ENCODE measurements at places on chromosomes 16 and 17.

DNA sequence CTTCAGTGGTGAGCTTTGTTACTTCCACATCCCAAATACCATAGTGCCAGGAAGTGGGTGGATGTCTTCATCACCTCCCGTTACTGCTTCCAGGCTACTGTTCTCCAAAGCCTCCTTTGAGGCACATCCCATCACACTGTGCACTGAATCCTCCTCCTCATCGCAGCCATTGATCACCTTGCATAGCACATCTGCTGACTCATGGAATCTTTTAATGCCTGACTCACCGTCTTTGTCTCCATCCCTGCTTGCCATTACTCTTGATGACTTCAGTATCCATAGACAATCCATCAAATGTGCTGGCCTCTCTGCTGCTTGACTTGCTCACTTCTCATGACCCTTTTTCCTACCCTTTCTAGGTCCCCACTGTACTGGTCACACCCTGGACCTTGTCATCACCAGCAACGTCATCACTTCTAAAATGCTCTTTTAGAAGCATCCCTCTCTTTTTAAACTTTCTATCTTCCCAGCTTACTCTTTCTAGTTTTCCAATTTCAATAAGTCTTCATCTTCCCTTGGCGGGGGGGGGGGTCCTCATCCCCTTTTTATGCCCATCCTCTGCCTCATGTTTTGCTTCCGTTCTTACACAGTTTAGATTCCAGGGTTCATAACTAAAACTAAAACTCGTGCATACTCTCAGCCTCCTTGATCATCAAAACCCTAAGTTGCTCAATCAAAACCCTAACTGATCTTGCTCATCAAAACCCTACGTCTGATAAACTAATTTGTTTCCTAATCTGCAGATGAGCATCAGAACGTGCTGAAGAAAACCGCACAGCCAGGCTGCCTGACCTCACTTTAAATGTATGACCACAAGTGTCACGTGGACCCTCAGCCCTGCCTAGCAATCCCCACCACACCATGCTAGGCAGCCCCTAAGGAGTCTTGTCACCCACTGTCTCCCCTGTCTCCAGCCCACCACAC is 289.7 kb upstream of the ZFHX3 start:
- no peak for DNase-seq

- DNase-seq, result no peak
Measured at GRCh38 chr17:1522626-1523025, 6.2 kb upstream of the INPP5K start.

DNA sequence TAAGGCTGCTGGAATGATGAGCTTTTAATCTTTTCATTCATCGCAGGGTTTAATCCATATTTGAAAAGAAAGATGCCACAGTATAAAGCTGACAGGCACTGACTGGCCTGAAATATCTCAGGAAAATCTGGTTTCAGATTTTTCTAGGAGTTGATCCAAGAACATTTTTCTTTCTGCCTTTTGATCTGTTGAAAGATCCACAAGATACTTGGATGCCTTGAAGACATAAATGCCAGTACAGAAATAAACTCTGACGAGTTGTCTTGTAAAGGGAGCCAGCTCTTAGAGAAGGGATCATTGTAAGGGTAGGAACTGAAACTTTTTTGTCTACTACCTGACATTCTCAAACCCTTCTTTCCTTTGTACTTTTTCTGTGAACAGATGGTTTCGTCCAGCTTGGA is 25.4 kb upstream of the KRT20 start:
- DNase-seq, result peak; percentile 77

DNA sequence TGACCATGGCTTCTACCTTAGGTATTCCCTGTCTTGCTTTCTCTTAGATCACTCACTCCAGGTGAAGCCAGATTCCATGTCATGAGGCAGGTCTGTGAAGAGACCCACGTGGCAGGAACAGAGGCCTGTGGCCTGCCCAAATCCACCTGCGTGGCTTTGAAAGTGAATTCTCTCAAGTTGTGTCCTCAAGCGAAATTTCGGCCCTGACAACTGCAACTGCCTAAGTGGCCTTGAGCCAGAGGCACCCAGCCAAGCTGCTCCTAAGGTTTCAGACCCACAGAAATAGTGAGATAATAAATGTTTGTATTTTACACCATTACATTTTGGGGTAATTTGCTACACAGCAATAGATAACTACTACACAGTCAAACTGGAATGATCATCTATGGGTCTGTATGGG is 497.9 kb downstream of the XYLT1 start:
- DNase-seq, result no peak

DNA sequence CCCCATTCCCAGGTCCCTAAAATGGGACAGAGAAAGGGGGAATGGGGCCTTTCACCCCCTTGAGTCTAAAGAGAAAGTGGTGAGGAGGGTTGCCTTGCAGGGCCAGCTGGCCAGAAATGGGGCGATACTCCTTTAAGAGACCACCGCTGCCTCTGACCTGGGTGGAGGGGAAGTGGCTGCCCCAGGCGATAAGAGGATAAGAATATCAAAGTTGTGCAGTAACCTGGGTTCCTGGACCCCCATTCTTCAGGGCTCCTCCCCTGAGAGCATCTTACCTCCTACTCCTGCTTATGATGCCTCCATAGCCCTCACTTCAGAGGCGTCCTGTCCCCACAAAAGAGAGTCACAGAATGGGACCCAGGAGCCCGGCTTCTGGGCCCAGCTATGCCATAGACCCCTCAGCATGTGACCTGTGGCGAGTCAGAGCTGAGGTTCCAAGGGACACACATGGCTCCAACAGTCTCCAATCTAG is 5.2 kb upstream of the TSPOAP1 start:
- no peak for DNase-seq

GRCh38 chr17:36048066-36048465 is 16.0 kb upstream of the CCL18 start:
- DNase-seq, result no peak

- no peak for DNase-seq
Measured at GRCh38 chr17:61466246-61466645, 14.0 kb downstream of the TBX4 start.

DNA sequence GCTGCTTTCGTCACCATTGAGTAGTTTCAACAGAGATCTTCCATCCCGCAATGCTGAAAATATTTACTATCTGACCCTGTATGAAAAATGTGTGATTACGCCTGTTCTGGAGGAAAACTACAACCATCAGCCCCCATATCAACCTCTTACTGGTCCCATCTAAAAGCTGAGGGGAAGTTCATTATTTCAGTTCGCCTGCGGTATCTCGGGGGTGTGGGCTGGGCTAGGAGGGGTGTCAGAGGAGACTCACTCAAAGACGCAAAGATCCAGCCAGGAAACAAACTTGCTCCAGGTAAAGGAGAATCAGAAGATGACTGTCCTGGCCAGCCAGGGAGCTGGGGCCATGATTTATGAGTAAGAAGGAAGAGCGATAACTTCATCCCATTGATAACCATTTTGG is 13.7 kb downstream of the CACNG1 start:
- no peak for DNase-seq

GRCh38 chr16:47377154-47377553 is 83.7 kb downstream of the ITFG1 start:
- DNase-seq, result peak; percentile 29

- no peak for DNase-seq
Measured at GRCh38 chr16:48413272-48413671, 28.1 kb upstream of the SIAH1 start.

GRCh38 chr17:69773081-69773480 is 301.9 kb upstream of the KCNJ16 start:
- peak; percentile 57 for DNase-seq

GRCh38 chr16:10312008-10312407 is 73.9 kb upstream of the ATF7IP2 start:
- no peak for DNase-seq

DNA sequence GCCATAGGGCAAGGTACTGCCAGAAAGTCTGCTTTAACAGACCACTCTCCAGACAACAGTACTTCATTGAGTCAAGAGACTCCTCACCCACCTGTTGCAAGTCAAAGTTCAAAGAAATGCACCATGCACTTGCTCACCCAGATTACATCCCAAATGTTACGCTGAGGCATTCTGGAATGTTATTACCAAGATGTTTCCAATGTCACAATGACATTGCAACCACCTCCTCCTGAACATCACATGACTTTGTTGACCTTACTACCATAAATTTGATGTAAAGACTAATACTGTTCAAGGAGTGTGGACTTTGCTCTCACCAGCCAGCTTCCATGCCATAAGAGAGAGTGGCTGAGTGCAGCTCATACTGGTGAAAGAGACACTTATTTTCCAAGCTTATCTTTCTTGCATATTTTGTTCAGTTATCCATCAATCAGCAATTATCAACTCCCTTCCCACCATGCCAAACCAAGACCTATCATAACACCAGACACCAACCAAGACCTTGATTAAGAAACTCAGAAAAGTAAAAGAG is 58.5 kb upstream of the BCAR1 start:
- no peak for DNase-seq

DNA sequence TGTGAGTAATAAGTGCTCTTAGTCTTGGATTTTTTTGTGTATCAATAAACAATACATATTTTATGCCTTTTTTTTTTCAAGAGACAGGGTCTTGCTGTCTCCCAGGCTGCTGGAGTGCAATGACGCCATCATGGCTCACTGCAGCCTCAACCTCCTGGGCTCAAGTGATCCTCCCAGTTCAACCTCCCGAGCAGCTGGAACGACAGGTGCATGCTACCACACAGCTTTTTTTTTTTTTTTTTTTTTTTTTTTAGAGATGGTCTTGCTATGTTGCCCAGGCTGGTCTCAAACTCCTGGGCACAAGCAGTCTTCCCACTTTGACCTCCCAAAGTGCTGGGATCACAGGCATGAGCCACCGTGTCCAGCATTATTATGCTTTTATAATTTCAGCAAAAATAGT is 13.0 kb downstream of the ACSF2 start:
- no peak for DNase-seq

DNA sequence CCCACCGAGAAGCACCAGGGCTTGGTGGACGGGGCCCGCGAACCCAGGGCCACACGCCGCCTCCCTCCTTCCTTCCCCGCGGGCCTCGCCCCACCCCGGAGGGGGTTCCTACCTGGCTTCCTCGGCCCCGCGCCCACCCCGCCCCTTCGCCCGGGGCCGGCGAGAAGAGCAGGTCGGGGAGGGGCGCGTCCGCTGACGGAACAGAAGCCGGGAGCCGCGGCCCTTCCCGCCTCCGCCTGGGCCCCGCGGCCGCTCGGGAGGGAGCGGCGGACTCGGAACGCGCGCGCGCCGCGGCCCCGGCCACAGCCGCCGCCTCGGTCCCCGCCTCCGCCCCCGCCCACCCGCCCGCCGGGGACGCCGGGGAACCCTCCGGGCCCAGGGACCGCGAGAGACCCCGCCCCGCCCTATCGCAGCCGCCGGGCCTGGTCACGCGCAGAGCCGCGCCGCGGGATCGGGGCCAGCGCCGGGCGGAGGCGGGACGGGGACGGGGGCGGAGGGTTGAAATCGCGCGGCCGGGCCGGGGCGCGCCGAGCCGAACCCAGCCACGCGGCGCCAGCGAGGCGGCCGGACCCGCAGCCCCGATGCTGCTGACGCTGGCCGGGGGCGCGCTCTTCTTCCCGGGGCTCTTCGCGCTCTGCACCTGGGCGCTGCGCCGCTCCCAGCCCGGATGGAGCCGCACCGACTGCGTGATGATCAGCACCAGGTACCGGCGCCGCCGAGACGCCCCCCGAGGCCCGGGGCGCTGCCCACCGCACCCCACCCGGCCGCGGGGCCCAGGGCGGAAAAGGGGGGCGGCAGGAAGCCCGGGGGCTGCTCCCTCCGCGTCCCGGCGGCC is at the start of gene TLCD3A:
Gene TLCD3A, plus strand, starts transcription at position 530 of the 835 bp plus-strand sequence. Its CDS starts 52 bp downstream, at position 582.
- DNase-seq, result peak; percentile 50

DNA sequence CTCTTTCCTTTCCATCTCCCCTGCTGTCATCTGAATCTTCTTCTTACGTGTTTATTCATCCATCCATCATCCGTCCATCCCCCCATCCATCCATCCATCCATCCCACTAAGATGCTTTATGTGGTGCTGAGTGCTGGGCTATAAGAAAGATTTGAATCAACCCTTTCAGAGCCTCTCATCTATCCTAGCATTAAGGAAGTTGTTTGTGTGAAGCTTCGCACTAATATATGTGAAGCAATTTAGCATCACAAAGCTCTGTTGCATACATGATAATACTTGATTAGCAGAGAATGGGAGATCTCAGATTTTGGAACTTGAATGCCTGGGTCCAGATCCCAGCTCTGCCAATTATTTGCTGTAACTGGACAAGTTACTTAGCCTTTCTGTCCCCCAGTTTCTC is 255.7 kb downstream of the SHISA9 start:
- no peak for DNase-seq

- no peak for DNase-seq
Measured at GRCh38 chr17:79532107-79532790, 78.6 kb downstream of the RBFOX3 start.

GRCh38 chr17:74603037-74603635 is 11.1 kb upstream of the CD300LD start:
- DNase-seq, result no peak

- DNase-seq, result no peak
Measured at GRCh38 chr17:34883106-34884000, 77.9 kb downstream of the CCT6B start.

DNA sequence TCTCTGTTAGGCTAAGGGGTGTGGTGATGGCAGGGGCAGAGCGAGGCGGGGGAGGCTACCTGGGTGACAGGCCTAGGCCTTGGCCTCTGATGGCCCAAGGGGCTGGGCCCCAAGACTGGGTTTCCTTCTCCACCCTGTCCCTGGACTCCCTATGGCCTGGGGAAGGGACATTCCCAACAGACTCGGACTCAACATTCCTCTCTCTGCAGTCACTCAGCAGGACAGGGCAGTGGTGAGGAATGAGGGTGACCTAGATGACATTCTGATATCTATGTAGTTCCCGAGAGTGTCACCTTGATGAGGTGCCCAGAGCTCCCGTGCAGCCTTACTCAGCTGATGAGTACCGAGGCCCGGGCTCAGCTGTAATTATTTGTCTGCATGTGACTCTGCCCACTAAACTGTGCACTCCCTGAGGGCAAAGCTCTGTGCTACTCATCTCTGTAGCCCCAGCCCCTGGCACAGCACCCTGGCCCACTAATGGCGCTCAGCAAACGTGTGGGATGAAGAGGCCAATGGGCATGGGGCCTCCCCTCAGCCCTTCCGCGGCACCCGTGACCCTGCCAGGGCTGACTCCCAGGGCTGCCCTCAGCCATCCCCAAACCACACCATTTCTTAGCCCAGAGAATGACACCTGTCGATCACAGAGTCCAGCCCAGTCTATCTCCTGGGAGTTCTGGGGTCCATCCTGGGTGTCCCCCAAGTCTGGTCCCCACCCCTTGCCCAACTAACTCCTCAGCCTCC is 2.2 kb downstream of the PLCD3 start:
- DNase-seq, result no peak

DNA sequence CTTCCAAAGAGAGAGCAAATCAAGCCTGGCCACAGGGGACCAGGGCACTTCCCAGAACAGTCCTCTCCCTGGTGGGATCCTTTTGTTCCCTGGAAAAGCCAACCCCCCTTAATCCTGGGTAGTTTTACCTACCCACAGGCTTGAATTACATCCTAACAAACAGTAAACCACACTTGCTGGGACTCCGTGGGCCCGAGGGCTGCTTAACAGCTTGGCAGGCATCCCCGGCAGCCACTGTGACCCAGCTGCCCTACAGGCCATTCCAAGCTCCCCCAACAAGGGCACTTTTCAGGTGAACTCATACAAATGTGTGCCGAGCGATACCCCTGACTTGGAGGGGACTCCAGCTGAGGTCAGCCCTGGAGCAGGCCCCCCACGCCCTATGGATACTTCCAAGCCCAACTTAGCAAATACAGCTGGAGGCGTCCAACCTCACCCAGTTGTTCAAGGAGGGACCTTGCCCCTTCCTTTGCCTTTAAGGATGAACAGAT is 26.4 kb downstream of the ADCY9 start:
- no peak for DNase-seq
